ENCODE measurements at places on chromosomes 2 and 18.

DNA sequence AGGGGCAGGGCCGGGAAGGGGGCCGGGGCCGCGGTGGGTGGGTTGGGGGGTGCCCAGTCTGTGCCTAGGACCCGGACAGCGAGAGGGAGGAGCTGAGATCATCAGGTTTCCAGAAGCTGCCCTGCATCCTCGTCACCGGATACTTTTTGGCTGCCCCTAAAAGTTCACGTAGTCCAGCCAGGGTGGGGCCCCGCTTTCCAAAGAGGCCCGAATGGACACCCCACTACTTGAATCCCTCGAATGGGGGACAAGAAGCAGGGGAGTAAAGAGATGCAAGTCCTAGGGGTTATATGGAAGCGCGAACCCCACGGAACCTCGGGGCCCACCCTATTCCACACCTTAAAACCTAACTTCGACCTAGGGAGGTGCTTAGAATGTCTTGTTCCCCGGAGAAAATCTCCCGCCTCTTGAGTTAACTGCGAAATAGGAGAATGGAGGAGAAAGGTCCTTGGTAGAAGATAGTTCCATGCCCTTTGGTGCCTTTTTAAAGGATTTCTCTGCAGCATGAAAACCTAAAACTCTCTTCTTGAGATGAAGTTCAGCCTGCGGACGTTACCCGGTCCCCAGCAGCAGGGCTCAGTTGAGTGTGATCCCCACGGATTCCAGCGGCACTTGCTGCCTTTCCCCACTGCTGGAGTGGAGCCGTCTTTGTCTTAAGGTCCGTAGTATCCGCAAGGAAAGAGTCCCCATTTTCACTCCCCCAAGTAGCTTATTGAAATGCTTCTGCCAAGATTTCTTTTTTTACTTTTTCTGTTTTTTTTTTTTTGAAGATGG, 2.1 kb upstream of the RNF152 start:
- DNase-seq = no peak

DNA sequence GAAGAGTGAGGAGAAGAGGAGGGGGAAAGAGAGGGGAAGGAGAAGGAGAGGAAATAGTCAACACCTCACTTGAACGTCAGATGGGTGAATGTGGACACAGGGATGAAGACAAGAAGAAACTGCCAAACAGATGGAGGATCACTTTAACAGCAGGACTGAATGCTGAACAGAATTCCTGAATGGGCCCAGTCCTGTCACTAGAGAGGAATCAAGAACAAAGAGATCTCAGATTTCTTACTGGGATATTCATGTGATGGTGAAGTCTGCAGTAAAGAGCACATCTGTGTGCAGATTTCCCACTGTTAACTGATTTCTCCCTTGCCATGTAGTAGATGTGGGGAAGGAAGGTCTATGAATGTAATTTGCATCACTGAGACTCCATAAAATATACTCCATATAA, 135.4 kb downstream of the L3MBTL4 start:
- no peak for DNase-seq

- DNase-seq = no peak
Observed at GRCh38 chr2:1482981-1483380, 69.7 kb downstream of the TPO start.

DNA sequence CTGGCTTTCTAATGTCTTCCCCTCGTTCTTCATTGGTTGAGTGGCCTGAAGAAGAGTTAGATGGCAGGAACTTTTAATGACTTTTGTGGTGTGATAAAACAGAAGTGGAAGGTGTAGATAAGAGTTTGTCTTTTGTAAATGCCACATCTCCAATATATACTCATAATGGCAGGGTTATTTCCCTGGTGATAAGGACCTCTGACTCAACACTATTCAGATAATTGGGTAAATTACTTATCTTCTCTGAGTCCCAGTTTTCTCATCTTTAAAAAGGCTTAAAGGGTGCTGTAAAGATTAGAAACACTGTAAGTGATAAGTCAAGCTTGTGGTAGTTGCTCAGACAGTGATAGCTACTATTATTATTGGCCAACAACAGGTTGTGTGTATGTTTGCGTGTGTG, 9.5 kb downstream of the KLHL14 start:
- no peak for DNase-seq

DNA sequence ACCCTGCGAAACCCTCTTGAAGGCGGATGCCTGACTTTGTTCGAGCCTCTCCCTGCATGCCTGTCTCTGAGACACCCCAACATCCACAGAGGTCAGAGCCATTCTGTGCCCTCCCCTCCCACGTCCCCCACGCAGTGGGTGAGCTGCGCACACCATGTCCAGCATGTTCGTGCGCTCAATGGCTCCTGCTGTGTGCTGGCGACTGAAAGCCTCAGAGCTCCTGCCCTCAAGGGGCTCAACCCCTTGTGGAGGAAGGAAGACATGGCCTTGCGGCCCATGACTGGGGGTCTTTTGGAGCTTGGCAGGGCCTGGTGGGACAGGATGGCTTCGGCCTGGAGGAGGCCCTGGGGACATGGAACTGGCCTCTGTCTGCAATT, 45.7 kb downstream of the ANKMY1 start:
- no peak for DNase-seq

GRCh38 chr2:5020116-5020875, 671.9 kb upstream of the SOX11 start:
- DNase-seq = no peak
